ENCODE measurements at places on chromosomes 6 and 20.
A peak's percentile ranks its signal among the peaks of the same experiment; 100 is the strongest.

DNA sequence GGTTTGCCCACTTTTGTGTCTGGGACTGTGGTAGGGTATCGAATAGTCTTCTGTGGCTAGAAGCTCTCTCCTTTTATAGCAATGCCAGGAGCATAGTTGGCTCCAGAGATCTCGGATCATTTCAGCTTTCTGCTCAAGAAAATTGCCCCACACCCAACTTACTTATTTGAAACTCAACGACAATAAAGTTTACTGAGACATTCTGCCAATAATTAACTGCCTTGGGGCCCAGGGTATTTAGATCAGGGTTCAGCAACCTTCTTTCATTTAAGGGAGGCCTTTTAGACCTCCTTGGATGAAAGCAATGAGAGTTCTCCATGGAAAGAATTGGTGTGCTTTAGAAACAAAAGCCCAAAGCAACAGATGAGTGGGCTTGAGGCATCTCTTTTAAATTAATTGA is 53.8 kb upstream of the GMPR start:
- peaks cover 8% of the 10 kb centered on the region for H3K4me1 ChIP-seq
- no peak overlapping the region for H3K27ac ChIP-seq
- H3K27me3 ChIP-seq = peaks cover 19% of the 10 kb centered on the region
- DNase-seq = no peak

DNA sequence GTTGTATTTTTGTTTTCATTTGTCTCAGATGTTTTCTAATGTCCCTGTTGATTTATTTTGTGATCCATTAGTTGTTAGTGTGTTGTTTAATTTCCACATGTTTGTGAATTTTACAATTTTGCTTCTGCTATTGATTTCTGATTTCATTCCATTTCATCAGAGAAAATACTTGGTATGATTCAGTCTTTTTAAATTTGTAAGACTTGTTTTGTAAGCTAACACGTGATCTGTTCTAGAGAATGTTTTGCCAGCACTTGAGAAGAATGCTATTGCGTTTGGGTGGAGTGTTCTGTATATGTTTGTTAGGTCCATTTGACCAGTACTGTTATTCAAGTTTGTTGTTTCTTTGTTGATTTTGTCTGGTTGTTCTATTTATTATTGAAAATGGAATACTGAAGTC is 53.9 kb downstream of the KIZ start:
- DNase-seq = no peak
- H3K36me3 ChIP-seq = peaks cover 9% of the 10 kb centered on the region
- H3K4me3 ChIP-seq = no peak overlapping the region
- H3K4me1 ChIP-seq = peaks cover 16% of the 10 kb centered on the region
- no peaks in the 10 kb centered on the region for H3K27me3 ChIP-seq
- peak overlapping the region; percentile 21 for H3K27ac ChIP-seq

DNA sequence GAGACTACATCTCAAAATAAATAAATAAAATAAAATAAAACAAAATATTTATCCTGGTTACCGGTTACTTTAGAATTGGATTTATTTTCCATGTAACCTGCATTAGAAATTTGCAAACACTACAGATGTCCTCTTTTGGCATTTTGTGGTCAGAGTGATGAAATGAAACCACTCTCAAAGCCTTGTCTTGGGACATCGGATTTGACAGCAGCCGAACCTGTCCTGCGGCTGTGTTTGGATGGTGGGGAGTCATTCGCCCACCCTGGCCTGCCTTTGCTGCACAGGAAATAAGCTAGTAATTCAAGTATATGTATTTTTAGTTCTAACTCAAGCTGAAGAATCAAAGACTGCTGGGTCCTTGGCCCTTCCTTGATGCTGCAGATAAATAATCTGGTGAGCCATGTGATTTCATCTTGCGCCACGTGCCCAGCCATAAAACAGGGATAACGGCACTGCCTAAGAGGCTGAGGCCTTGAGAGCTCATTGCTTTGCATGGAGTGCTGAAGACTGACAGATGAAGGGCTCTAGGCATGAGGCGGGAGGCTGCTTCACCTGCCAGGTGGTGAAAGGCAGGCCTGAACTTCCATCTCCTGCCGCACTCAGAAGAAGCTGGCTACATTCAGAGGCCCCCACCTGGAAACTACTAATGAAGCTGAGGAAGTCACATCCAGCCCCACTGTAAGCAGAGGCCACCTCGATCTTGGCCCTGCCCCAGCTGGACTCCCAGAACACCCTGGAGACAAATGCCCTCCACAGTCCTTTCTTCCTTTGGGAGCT is 76.9 kb downstream of the NOL4L start:
- peaks cover 2% of the 10 kb centered on the region for H3K36me3 ChIP-seq
- H3K4me3 ChIP-seq = peak overlapping the region; percentile 73
- peaks cover 47% of the 10 kb centered on the region for H3K4me1 ChIP-seq
- no peak for DNase-seq
- H3K27ac ChIP-seq = peak overlapping the region; percentile 98

- DNase-seq = no peak
- peaks cover 36% of the 10 kb centered on the region for H3K27me3 ChIP-seq
- H3K4me3 ChIP-seq = no peak overlapping the region
- H3K4me1 ChIP-seq = no peaks in the 10 kb centered on the region
- H3K27ac ChIP-seq = no peak overlapping the region
Measured at GRCh38 chr6:153015094-153015640, 12.7 kb upstream of the MTRF1L start.

GRCh38 chr6:7703148-7703680 is 22.7 kb upstream of the BMP6 start:
- H3K4me1 ChIP-seq = no peaks in the 10 kb centered on the region
- no peak for DNase-seq
- no peak overlapping the region for H3K4me3 ChIP-seq
- no peak overlapping the region for H3K27ac ChIP-seq
- no peaks in the 10 kb centered on the region for H3K36me3 ChIP-seq
- H3K27me3 ChIP-seq = peaks cover 16% of the 10 kb centered on the region

DNA sequence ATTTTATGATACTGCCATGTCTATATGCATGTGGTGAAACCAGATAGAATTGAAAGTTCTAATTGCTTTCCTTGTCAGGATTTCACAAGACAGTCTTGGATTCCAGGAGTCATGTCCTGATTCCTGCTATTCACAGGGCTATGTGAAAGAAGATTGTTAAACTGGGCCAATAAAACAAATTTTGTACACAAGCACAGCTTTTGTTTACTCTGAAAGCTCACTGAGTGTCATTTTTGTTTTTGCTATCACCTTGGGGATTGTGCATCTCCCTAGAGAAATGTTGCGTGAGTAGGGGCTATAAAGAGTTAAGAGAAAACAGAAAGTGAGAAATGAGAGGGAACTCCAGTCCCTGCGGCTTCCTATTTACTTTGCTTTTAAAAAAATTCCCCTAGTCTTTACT is 627.5 kb downstream of the PKHD1 start:
- no peaks in the 10 kb centered on the region for H3K36me3 ChIP-seq
- no peaks in the 10 kb centered on the region for H3K27me3 ChIP-seq
- H3K4me3 ChIP-seq = no peak overlapping the region

DNA sequence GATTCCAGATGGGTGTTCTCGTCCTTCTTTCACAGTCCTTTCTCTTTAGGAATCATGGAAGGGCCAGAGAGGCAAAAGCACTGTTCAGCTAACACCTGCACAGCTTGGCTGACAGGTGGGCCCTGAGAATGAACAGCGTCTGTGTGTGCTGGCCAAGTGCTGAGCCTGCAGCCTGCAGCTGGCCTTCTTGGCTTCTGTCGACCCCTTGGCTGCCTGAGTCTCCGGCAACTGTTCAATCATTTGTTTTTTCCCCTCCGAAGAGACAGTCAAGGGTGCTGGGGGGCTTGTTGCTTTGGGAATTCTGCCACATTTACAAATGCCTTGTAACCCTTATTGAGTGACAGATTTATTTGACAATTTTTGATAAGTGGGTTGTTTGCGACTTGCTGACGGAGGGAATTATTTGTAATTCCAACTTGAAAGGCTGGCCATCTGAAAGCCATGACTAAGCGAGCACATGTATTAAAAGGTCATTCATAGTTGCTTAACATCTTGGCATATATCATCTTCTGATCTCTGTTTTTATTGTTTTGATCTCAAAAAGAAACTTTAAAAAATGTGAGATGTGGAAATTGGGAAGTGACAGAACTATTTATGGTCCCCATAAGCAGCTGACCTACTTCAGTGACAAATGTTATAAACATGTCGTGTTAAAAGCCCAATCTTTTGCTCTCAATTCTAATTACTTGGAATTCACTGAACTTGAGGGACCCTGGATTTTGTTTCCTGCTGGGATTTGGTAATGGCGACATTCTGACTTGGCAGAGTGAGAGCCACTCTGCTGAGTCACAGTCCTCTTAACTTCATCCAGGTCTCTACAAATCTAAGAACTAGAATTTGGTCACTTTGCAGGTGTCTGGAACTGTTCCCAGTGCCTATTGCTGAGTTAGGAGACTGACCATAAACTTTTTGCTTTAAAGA is 41.9 kb upstream of the FERMT1 start:
- H3K4me3 ChIP-seq = no peak overlapping the region
- DNase-seq = no peak
- no peak overlapping the region for H3K27ac ChIP-seq
- no peaks in the 10 kb centered on the region for H3K36me3 ChIP-seq
- H3K4me1 ChIP-seq = no peaks in the 10 kb centered on the region

DNA sequence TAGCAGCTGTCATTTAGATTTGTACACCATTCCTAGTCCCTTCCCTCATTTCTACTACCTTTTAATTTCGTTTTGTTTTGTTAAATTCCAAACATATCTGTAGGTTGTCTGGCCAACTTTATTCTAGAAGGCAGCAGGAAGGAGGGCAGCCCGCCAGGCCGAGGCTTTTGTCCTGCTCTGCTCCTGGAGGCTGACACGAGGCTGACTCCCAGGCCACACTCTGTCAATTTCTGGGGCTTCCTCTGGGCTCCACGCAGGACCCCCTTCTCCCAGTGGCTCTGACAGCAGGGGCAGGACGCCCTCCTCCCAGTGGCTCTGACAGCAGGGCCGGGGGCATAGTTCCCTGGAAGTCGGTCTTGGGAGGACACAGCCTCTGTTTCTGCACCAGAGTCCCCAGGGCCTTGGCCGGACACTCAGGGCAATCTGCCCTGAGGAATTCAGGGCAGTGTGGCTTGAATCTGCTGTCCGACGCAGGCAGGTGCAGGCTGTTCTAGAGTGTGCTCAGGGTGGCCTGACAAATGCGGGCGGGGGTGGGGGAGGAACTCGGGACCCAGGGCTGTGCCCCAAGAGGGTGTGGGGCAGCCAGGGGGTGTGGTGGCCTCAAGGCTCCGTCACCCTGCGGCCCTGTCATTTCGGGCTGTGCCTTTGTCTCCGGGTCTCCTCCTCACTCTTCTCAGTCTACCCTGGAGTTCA is 11.8 kb downstream of the SMOC2 start:
- H3K36me3 ChIP-seq = peaks cover 3% of the 10 kb centered on the region
- DNase-seq = no peak
- no peak overlapping the region for H3K4me3 ChIP-seq
- no peaks in the 10 kb centered on the region for H3K4me1 ChIP-seq
- no peak overlapping the region for H3K27ac ChIP-seq
- peaks cover 39% of the 10 kb centered on the region for H3K27me3 ChIP-seq

GRCh38 chr20:54690323-54690722 is 214.9 kb downstream of the DOK5 start:
- no peaks in the 10 kb centered on the region for H3K36me3 ChIP-seq
- H3K27me3 ChIP-seq = peaks cover 26% of the 10 kb centered on the region
- H3K4me1 ChIP-seq = no peaks in the 10 kb centered on the region
- H3K27ac ChIP-seq = no peak overlapping the region
- no peak overlapping the region for H3K4me3 ChIP-seq
- no peak for DNase-seq

GRCh38 chr20:43839793-43840199 is 74.9 kb upstream of the TOX2 start:
- peak overlapping the region; percentile 56 for H3K27ac ChIP-seq
- peaks cover 44% of the 10 kb centered on the region for H3K27me3 ChIP-seq
- DNase-seq = no peak
- peaks cover 28% of the 10 kb centered on the region for H3K4me1 ChIP-seq
- peak overlapping the region; percentile 19 for H3K4me3 ChIP-seq

DNA sequence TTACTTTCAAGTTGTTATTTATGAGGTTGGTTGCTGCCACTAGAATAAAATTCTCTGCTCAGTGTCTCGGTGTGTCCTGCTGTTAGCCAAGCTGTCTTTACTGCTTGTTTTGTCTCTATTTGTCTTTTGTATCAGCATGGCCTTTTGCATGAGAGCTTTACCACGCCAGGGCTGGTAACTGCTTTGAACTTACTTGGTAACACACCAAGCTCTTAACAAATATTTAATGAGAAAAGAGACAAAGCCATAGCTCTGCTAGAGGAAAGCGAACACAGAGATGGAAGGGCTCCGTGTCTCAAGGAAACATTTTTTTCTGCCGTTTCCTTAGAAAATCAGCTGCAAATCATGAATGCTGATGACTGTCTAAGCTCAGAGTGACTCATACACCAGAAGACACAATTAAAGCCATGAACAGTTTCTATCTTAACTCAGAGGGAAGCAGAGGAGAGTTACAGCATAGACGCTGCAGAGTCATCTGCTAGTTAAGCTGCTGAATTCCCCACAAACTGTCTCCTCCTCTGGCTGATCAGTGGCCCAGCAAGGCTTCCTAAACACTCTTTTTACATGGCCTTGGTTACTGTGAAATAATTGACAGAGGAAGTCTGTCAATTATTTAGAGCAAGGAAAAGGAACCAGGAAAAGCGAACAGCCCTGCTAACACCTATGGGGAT is 44.8 kb downstream of the AGPAT4 start:
- no peak for DNase-seq
- no peaks in the 10 kb centered on the region for H3K27me3 ChIP-seq
- H3K4me3 ChIP-seq = peak overlapping the region; percentile 72
- peak overlapping the region; percentile 99 for H3K27ac ChIP-seq
- H3K4me1 ChIP-seq = peaks cover 39% of the 10 kb centered on the region

DNA sequence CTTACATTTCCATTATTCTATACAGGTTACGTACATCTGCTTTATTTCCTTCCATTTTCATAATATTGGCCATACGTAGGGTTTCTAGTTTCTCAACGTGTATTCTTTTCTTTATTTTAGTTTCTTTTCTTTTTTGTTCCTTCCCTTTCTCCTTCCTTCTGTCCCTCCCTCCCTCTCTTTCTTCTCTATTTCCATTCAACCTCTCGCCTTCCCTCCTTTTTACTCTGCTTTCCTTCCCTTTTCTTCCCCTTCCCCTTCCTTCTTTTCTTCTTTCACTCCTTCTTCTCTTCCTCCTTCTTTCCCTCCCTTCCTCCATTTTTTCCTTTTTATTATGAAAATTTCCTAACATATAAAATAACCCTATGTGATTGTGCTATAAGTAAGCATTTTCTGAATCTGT is 8.7 kb upstream of the HLA-G start:
- H3K4me3 ChIP-seq = no peak overlapping the region
- no peak overlapping the region for H3K27ac ChIP-seq
- peaks cover 2% of the 10 kb centered on the region for H3K36me3 ChIP-seq
- no peak for DNase-seq
- peaks cover 56% of the 10 kb centered on the region for H3K27me3 ChIP-seq

Measured in T-helper 17 cell (primary cell).